ENCODE measurements at places on chromosomes 2 and 18.

GRCh38 chr2:117902933-117903332 is 88.4 kb downstream of the DDX18 start:
- H3K27me3 ChIP-seq: no peaks in the 10 kb centered on the region
- no peak overlapping the region for H3K27ac ChIP-seq
- DNase-seq: no peak
- no peaks in the 10 kb centered on the region for H3K4me1 ChIP-seq
- no peaks in the 10 kb centered on the region for H3K36me3 ChIP-seq

- no peaks in the 10 kb centered on the region for H3K36me3 ChIP-seq
- no peak overlapping the region for H3K4me3 ChIP-seq
- H3K27ac ChIP-seq: no peak overlapping the region
- H3K4me1 ChIP-seq: no peaks in the 10 kb centered on the region
Measured at GRCh38 chr18:45015788-45016128, 335.1 kb downstream of the SETBP1 start.

DNA sequence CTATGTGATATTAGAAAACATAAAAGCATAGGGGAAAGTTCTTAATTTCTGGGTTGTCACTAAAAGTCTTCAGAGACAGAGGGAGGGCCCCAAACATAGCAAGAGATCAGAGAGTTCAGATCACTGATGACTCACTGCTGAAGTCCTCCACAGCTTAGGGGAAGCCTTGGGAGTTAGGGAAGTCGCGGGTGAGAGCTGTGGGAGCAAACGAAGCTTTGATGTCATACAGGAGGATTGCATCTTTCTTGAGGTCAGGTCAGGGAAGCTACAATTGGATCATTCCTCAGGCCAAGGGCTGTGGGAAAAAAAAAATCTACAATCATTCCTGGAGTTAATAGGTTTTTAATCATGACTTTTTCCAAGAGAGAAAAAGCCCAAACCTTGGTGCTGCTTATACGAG is 96.2 kb downstream of the COPS8 start:
- no peaks in the 10 kb centered on the region for H3K27me3 ChIP-seq
- DNase-seq: no peak
- no peaks in the 10 kb centered on the region for H3K36me3 ChIP-seq
- no peak overlapping the region for H3K4me3 ChIP-seq
- H3K4me1 ChIP-seq: no peaks in the 10 kb centered on the region

DNA sequence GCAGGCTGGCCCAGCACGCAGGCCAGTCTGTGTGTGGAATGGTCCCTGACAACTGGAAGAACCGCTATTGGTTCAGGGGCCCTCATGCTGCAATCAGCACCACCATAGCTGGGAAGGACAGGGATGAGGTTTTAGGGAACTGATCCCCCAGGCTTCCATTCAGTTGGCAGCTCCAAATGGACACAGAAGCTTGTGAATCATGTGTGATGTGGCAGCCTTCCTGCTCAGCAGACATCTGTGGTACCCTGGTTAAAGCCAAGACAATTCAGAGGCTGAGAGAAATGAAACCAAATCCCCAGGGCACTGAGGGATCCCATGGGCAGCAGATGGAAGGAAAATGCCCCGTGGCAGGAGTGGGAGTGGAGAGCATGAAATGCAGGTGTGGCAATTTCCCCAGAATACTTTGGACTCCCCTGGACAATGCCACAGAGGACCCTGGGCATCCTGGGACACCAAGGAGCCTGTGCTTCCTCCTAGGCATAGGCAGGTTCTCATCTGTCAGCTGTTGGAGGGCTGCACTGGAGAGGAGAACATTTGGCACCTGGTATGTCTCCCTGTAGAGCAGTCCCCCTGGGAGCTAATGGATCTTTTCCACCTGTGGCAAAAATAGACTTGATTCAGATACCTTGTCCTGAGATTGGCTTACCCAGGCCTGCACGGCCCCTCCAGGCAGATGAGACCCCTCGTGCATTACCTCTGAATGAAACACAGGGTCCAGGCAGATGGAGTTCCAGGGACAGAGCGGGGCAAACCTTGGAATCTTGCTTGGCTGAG is 162.2 kb upstream of the BCL2L11 start:
- no peaks in the 10 kb centered on the region for H3K36me3 ChIP-seq
- H3K27me3 ChIP-seq: no peaks in the 10 kb centered on the region
- H3K4me3 ChIP-seq: no peak overlapping the region

DNA sequence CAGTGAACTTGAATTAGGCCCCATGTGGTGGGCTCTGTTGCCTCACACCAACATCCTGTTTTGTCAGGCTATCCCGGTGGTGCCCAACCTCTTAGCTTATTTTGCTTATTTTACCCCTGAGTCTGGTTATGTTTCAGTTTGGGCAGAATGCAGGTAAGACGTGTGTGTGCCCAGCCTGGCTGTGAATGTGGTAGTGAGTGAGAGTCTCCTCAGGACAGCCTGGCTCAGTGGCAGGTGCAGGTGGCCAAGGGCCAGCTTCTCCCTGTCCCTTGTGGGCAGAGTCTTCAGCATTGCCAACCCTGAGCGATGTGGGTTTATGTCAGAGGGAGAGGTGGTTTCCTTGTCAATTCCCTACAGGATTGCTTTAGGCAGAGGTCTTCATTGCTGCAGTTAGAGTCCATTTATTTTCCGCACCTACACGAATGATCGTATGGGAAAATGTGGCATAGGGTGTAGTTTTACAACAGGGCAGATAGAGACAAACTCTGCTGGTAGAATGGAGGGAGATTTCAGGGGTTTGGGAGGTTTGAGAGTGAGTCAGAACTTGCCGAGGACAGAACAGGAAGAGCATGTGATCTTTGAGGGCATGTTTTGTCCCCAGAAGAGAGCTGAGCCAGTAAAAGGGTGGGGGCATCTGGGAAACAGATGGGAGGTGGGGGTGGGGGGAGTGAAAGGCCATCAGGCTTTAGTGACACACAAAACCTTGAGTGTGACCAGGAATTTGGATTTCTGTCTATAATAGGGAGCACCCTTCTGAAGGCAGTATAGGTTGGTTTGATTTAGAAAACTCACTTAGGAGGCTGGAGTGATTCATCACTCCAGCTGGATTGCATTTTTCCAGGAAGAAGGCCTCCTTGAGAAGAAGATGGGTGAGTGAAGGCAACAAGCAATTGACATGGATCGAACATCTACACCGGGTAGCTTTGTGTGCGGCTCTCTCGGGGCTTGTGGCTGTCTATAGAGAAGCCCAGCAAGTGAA is 156.2 kb upstream of the CELF4 start:
- H3K4me1 ChIP-seq: no peaks in the 10 kb centered on the region
- H3K36me3 ChIP-seq: no peaks in the 10 kb centered on the region
- no peak overlapping the region for H3K27ac ChIP-seq
- no peak for DNase-seq

DNA sequence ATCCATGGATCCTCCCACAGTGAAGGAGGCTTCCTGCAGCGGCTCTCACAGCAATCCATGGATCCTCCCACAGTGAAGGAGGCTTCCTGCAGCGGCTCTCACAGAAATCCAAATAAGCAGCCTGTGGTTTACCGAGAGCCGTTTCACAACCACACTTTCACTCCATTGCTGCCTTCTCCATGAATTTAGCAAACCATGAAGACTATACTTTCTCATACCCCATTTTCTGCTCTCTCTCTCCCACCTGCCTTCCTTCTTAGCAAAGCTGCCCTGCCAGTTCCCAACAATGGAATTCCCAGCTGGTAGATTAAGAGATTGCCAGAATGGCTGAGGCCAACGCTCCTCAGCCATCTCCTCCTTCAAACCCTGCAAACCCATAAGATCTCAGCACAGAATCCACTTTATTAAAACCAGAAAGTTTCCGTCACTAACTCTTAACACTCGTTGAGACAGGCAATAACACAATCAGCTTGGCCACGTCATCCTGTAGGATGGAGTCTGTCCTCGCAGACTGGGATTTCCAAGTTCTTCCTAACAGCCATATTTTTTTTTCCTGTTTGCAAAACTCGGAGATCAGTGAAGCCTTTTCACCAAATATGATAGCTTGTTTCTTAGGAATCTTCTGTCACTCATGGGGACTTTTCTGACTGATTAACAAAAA is 162.2 kb downstream of the PXDN start:
- no peak for DNase-seq
- H3K27me3 ChIP-seq: peaks cover 2% of the 10 kb centered on the region
- no peaks in the 10 kb centered on the region for H3K4me1 ChIP-seq
- H3K4me3 ChIP-seq: no peak overlapping the region

GRCh38 chr18:57807336-57808117 is 4.4 kb upstream of the ATP8B1 start:
- H3K27ac ChIP-seq: no peak overlapping the region
- H3K36me3 ChIP-seq: no peaks in the 10 kb centered on the region
- no peak overlapping the region for H3K4me3 ChIP-seq
- H3K4me1 ChIP-seq: peaks cover under 1% of the 10 kb centered on the region

- H3K36me3 ChIP-seq: no peaks in the 10 kb centered on the region
- H3K27me3 ChIP-seq: no peaks in the 10 kb centered on the region
- DNase-seq: no peak
- H3K27ac ChIP-seq: no peak overlapping the region
Measured at GRCh38 chr18:10336749-10337350, 117.6 kb upstream of the APCDD1 start.

GRCh38 chr2:140695155-140695554 is 1435.7 kb downstream of the LRP1B start:
- H3K27ac ChIP-seq: no peak overlapping the region
- no peak overlapping the region for H3K4me3 ChIP-seq
- H3K4me1 ChIP-seq: no peaks in the 10 kb centered on the region
- no peaks in the 10 kb centered on the region for H3K36me3 ChIP-seq
- no peak for DNase-seq

DNA sequence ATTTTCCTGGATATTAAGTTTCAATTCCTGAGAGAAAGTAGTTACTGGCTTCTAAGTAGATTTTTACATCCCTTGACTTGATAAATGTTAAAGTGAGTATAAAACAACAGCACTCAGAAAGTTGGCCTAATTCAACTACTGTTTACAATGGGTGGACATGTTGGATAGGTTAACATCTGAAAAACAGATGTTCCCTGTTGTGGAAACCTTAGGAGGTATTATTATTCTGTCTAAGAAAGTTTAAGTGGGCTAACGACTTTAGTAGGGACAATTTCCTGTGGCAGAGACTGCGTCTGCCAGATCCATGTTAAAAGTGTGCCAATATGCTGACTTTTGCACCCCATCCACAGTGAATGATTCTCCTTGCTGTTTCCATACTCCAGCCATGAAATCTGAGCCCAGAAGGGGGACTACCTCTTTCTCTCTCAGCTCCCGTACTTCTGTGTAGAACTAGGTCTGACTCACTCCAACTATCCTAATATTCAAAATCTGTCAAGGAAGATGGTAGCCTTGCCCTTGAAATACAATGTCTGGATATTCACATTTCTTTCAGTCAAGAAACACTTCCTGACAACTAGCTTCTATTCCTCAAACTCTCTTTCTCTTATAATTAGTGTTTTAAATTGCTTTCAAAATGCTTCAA is 327.5 kb upstream of the HNRNPA3 start:
- H3K27ac ChIP-seq: no peak overlapping the region
- no peak for DNase-seq
- no peaks in the 10 kb centered on the region for H3K4me1 ChIP-seq
- H3K36me3 ChIP-seq: no peaks in the 10 kb centered on the region
- no peak overlapping the region for H3K4me3 ChIP-seq

DNA sequence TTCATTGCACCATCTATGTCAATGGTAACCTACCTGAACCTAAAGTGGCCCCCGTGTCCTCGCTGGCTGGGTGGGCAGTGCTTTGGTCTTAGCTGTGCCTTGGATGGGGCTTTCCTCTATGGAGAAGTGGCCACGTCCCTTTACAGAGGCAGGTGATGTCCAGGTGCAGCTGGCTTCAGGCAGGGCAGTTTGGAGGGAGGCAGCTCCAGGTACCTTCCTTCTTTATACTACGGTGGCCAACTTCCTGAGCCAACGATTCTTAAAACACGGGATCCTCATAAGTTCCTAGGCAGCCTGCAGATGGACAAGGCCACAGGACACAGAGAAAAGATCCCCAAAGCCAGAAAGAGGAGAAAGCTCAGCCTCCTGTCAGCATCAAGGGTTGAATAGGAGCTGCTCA is 517.3 kb upstream of the HS6ST1 start:
- no peak overlapping the region for H3K27ac ChIP-seq
- H3K4me1 ChIP-seq: no peaks in the 10 kb centered on the region
- no peak overlapping the region for H3K4me3 ChIP-seq
- DNase-seq: no peak
- H3K36me3 ChIP-seq: no peaks in the 10 kb centered on the region
- H3K27me3 ChIP-seq: no peaks in the 10 kb centered on the region

GRCh38 chr2:108124736-108125495 is 114.9 kb upstream of the SULT1C3 start:
- DNase-seq: no peak
- no peaks in the 10 kb centered on the region for H3K4me1 ChIP-seq
- no peak overlapping the region for H3K27ac ChIP-seq
- no peaks in the 10 kb centered on the region for H3K27me3 ChIP-seq
- no peak overlapping the region for H3K4me3 ChIP-seq

DNA sequence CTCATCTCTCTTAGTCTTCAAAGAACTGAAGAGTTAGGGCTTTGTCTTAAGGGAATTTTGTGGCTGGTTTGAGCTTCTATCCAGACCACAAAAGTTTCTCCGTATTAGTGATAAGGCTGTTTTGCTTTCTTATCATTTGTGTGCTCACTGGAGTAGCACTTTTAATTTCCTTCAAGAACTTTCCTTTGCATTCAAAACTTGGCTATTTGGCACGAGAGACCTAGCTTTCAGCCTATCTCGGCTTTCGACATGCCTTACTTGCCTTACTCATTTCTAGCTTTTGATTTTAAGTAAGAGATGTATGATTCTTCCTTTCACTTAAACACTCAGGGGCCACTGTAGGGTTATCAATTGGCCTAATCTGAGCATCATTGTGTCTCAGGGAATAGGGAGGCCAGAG is 29.9 kb downstream of the HDHD2 start:
- no peak for DNase-seq
- peaks cover 6% of the 10 kb centered on the region for H3K36me3 ChIP-seq
- no peaks in the 10 kb centered on the region for H3K4me1 ChIP-seq
- no peak overlapping the region for H3K27ac ChIP-seq
- H3K4me3 ChIP-seq: no peak overlapping the region
- H3K27me3 ChIP-seq: no peaks in the 10 kb centered on the region

DNA sequence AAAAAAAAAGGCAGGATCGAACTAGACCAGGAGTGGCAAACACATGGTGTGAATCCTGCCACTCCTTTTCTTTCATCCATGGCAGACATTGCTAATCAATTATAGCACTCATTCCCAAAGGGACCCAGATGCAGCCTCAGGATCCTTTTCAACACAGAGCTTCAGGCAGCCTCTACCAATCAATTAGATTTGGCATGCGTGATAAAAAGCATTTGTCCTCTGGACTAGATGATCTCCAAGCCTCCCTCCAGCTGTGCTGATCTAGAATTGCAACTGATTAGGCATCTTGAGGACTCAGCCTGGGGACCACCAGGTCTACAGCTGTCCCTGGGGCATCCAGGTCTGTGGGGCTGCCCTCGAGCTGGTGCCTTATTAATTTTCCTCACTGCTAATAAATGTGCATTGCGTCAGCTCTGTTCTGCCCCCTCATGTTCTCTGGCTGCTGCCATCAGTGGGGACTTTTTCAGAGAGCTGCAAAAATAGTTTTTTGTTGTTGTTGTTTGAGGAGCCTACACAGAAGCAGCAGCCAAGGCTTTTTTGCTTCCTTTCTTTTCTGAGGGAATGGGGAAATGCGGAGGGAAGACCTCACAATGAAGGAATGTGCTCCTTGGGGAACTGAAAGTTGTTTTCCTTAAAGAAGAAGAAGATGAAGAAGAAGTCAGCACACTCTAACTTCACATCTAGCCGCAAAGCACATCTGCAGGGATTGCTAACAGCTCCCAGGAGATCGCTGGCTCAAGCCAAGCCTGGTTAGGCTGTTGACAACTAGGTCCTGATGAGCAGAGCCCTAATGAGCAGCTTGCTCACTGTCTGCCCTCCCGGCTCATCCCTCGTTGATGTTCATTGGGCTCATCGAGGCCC is 8.8 kb upstream of the ATOH8 start:
- no peaks in the 10 kb centered on the region for H3K27me3 ChIP-seq
- no peak for DNase-seq
- H3K36me3 ChIP-seq: no peaks in the 10 kb centered on the region
- no peak overlapping the region for H3K4me3 ChIP-seq

Data from thymus (tissue), 14 donors.